ENCODE measurements at places on chromosomes 12 and 14.

DNA sequence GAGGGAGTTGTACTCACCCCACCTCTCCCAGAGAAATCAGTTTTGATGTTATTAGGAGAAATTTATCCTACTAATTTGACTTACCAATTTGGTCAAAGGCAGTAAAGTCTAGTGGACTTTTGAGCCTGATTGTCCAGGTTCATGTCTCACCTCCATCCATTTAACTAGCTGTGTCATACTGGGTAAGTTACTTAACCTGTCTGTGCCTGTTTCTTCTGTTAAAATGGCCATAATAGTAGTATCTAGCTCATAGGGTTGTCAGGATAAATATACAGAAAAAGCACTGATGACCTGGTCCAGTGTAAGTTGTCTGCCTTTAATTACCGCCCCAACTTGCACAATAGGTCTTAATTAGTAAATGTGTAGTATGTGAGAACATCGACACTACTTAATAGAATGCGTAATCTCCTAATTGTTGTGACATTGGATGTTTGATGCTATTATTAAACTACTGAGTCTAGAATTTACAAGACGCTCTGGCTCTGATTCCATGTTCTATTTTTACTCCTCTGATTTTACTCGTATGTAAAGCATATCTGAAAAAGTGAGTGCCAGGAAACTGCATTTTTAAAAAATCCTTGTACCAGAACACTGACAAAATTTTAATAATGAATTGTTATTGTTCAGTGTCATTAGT is 1.5 kb downstream of the RAB21 start:
- no peak for DNase-seq

DNA sequence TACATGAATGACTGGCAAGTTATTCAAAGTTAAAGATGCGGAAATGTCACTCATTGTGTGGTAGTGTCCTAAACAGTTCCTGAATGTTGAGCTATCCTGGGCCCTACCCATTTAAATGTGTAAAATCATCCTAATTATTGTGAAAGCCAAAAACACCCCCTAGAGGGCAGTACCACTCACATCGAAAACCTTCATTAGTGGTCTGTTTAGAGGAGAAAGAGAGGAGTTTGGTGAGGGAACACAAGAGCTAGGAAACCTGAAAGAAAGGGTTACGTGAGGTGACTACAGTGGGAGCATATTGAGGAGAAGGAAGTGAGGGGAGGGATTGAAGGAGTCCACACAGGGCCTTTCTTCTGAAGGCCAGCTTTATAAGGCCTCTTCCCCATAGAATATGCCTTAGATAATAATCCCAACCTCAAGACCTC is 2.5 kb upstream of the TEP1 start:
- no peak for DNase-seq

DNA sequence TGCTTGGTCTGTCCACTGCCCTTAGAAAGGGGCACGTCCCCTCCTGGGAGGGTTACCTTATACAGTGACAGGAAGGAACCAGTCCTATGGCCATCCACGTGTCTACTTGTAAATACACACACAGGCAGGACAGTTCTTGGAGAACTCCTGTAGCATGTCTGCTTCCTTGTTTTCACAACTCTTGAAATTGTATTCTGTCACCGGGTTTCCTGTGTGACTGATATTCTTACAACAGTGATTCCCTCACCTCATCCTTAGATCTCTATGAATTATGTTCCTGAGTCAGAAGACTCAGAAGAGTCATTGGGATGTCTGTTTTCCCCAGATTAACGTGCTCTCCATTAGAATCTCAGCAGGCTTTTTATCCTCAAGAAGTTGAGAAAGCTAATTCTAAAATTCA is 44.1 kb upstream of the DYNC1H1 start:
- DNase-seq = no peak

DNA sequence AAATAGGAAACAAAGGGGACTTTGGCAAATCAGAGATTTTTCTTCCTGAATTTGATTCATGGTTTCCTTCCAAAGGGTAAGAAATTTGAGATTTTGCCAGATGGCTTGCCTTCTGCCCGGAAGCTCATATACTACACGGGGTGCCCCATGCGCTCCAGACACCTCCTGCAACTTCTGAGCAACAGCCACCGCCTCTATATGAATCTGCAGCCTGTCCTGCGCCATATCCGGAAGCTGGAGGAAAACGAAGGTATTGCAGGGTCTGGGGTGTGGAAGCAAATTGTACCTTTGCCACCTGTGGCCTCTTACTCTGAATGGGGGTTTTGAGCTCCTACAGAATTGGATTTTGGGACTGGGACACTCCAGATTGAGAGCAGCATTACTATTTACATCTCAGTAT is 63.5 kb downstream of the FRMD6 start:
- DNase-seq = no peak

- no peak for DNase-seq
These were observed 19.1 kb upstream of the SYNE2 start for GRCh38 chr14:63833728-63834127.

GRCh38 chr12:116813271-116814041 is 67.8 kb downstream of the HRK start:
- no peak for DNase-seq

DNA sequence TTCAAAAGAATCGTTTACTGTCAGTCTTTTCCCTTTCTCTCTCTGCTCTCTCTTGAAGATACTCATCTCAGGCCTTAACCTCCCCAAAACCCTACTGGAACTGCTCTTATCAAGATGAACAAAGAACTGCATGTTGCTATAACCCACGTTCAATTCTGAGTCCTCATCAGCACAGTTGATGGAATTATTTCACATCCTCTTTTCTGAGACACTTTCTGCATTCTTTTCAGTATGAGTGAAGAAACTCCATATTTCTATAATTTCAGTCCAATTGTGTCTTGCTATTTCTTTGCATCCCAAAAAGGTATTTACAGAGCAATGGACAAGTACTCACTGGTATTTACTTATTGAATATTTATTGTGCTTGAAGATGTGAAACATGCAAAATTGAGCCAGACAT is 160.1 kb upstream of the CPNE8 start:
- DNase-seq = no peak

GRCh38 chr12:124904306-124905098 is 9.9 kb downstream of the UBC start:
- DNase-seq = peak; percentile 43

- DNase-seq = no peak
These were observed 164.6 kb downstream of the TMEM117 start for GRCh38 chr12:44000309-44000952.
